ENCODE measurements at places on chromosomes 16 and 17.

GRCh38 chr16:68529608-68529930, 9.5 kb upstream of the ZFP90 start:
- no peak for DNase-seq

DNA sequence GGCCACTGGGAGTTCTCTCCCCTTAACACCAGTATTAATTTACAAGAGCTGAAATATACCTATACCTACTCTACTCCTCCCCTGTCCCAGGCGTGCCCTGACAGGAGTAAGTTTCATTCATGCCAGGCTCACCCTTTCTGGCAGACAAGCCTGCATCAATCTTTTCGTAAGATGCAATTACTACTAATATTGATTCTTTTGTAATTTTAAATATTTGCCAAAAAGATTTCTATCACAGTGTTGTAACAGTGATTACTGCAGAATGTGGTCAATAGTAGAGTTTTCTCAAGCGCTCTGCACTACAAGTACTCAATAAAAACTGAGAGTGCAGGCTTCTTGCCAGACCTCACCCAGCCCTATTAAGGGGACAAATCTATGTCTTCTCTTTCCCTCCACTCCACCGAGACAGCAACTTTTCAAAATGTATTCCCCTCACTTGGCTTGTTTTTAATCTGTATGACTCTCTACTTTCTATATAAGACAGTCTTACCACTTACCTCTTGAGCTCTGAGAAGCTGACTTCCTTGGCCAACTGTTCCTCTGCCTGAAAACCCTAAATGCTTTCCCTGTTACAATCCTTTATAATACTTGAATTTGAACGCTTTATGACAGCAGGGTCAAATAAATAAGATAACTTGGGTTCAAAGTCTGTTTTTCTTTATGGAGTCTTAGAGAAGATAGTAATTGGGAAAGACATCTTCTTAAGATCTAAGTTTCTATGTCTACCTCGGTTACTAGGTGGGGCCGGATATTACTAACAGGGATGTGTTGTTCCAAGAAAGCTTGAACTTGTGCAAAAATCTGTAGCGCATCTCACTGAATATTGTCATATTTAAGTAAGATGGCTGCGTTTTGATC, at the start of gene TMIGD1:
TMIGD1 (minus strand) TSS at position 555 of the 858 bp plus-strand sequence. CDS start 1,924 bp downstream, outside the sequence.
- DNase-seq = no peak

DNA sequence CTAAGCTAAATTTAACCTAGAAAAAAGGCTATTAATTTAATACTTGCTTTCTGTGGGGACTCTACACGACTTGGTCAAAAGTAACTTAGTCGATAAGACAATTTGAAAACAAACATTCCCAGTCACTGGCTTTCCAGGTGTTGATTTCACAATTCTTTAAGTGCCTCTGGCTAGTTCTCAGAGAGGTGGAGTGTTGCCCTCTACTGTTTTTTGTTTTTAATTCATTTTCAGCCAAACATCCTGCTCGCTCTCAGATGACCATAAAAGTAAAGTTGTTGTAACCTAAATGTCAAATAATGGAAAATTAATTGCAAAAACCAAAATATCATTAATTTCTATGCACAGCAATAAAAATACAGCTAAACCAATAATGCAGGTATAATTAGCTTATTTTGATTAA, 107.1 kb downstream of the MYO1D start:
- peak; percentile 15 for DNase-seq

DNA sequence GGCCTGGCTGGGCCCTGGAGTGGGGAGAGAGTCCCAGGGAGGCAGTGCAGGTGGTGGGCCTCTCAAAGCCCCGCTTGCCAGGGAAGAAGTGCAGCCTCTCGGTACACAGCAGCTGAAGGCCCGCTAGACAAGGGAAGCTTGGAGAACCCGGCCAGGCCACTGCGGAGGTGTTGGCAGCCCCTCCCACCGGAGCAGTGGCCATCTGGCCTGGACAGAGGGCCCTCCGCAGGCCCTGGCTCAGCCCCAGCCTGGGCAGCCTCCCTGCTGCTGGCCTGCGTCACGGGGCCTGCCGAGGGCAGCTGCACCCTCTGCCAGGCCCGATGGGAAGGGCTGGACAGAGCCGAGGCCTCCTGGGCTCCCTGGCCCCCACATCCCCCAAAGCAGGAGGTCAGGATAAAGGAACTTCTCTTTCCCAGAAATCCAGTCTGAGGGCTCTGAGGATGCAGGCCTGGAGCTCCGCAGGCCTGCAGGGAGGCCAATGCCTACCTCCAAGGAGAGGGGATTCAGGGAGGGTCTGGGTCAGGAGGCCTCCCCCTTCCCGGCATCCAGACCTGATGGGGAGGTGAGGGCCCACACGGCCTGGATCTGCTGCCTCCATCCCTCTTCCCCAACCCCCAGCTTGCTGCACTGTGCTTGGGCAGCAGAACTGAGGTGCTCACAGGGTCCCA, 4.3 kb downstream of the SPPL2C start:
- DNase-seq = no peak

- no peak for DNase-seq
Measured at GRCh38 chr17:73759324-73759723, 115.1 kb upstream of the SDK2 start.

GRCh38 chr17:14080847-14081251, 11.5 kb downstream of the COX10 start:
- no peak for DNase-seq

- peak; percentile 85 for DNase-seq
Measured at GRCh38 chr16:19595043-19595767, 39.7 kb downstream of the VPS35L start.

DNA sequence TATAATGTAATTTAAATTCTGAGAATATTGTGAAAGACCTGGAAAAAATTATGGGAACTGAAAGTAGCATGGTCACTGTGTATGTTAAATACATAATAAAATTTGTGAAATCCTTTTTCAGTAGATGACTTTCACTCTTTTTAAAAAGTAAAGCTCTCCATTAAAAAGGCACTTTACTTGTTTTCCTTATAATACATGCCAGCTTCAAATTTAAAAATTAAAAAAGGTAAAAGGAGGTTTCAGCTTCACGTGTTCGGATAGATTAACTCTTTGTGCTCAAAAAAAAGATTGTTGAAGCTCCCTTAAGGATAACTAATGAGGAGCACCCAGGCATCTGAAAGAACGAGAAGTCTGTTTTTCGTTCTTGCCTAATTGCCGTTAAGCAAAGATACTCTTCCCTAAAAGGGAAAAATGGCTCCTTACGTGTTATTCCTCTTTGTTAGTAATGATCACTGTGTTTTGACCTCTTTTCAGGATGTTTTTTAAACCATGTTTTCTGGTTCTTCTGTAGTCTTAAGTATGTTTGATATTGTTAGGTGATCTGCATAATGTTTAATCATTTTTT, 87.8 kb downstream of the TUBD1 start:
- DNase-seq = no peak

GRCh38 chr17:75876938-75877751, 1.2 kb downstream of the TRIM47 start:
- DNase-seq = peak; percentile 98

GRCh38 chr17:75325827-75326225, 36.6 kb upstream of the SLC25A19 start:
- no peak for DNase-seq

DNA sequence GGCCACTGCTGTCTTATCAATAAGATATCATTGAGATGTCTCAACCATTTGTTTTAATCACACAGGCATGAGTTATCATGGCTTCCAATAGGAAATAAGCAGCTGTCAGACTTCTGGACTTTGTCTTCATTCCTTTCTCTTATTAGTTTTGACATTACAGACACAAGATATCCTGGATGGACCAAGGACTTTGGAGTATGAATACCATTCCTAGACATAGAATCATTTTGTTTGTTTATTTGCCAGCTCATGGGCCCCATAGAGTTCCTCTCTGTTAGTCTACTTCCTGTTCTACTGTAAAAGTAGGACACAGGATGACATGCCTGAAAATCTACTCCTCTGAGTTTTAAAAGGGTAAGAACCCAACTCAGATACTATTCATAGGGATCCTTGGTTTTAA, 77.7 kb upstream of the KCNJ16 start:
- DNase-seq = peak; percentile 78

DNA sequence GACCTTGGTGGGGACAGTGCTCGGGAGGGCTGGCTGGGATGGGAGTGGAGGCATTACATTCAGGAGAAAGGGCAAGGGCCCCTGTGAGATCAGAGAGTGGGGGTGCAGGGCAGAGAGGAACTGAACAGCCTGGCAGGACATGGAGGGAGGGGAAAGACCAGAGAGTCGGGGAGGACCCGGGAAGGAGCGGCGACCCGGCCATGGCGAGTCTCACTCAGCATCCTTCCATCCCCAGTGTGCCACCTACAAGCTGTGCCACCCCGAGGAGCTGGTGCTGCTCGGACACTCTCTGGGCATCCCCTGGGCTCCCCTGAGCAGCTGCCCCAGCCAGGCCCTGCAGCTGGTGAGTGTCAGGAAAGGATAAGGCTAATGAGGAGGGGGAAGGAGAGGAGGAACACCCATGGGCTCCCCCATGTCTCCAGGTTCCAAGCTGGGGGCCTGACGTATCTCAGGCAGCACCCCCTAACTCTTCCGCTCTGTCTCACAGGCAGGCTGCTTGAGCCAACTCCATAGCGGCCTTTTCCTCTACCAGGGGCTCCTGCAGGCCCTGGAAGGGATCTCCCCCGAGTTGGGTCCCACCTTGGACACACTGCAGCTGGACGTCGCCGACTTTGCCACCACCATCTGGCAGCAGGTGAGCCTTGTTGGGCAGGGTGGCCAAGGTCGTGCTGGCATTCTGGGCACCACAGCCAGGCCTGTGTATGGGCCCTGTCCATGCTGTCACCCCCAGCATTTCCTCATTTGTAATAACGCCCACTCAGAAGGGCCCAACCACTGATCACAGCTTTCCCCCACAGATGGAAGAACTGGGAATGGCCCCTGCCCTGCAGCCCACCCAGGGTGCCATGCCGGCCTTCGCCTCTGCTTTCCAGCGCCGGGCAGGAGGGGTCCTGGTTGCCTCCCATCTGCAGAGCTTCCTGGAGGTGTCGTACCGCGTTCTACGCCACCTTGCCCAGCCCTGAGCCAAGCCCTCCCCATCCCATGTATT, 1.1 kb downstream of the CSF3 start:
- DNase-seq = peak; percentile 21

DNA sequence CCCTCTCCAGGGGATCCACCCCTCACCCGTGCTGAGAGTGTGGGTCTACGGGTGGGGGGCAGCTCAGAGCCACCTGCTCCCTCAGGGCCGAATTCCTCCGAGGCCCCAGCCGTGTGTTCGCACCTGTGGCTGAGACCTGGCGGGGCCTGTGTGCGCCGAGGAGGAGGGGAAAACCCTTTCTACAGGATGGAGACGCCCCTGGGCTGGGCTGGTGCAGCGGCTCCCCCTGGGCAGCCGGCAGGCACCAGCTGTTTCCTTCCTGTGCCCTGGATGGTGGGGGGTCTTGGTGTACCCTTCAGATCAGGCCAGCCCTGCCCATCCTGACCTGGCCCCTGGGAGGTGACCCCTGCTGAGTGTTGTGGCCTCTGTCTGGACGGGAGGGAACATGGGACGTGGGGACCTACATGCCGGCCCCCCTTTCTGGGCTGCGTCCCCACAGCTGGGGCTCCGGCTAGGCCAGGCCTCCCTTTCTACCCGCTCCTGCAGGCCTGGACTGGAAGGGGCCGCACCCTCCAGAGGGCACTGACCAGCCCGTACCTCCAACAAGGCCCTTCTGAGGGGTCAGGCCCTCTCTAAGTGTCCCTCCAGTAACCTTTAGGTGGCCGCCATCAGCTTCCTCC, 28.3 kb upstream of the PABPN1L start:
- DNase-seq = no peak

- DNase-seq = peak; percentile 64
Measured at GRCh38 chr16:4404247-4404966, 12.0 kb downstream of the CORO7 start.

DNA sequence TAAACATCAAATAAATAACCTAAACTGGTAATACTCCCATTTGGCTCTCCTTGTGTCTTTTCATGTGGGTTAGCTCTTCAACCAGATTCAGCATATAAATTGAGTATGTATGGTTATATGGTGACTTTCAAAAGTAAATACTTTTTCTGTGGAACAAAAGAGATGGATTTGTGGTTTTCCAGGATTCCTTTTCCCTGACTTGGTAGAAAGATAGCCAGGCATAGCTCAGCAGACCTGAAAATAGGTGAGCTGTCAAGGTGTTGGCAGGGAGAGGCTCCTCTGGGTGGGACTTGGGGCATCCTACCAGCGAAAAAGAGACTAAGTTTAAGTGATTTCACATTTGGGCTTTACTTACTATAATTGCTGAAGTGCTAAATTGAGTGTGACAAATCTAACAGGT, 80.3 kb downstream of the FTO start:
- DNase-seq = peak; percentile 48

DNA sequence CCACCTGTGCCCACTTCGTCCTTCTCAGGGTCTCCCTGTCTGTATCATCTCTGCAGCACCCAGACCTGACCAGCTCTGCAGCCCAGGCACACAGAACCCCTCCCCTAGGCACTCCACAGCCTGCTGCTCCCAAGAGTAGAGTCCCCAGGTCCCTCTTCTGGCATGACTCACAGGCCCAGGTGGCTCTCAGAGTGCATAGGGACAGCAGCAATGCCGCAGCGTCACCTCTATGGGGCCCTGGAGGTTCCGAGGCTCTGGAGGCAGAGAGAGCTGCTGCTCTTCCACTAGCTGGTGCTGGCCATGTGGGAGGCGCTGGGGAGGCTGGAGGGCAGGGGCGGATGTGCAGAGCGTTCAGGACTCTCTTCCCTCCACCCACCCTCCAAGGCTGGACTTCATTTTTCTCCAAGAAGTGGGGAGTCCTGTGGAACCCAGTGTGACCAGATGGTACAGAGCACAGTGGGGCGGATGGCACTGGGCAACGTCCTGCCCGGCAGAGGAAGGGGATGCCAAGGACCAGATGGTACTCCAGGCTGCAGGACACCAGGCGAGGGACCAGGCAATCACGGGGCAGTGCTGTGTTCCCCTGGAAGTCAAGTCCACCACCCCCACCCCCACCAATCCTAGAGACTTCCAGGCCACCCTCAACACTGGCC, 151.7 kb downstream of the RBFOX3 start:
- no peak for DNase-seq

DNA sequence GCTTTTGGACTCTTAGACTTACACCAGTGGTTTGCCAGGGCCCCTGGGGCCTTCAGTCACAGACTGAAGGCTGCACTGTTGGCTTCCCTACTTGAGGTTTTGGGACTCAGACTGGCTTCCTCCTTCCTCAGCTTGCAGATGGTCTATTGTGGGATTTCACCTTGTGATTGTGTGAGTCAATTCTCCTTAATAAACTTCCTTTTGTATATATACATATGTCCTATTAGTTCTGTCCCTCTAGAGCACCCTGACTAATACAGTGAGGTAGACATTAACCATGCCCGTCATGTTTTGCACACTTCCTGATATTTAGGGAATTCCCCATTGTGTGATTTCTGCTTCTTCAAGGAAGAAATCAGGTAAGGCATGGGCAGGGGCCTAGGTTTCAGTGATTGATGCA, 147.8 kb upstream of the CA10 start:
- no peak for DNase-seq

GRCh38 chr16:56357765-56358322, 67.5 kb downstream of the AMFR start:
- DNase-seq = no peak

GRCh38 chr17:1002412-1002753, 5.5 kb downstream of the TIMM22 start:
- DNase-seq = peak; percentile 23

- no peak for DNase-seq
Measured at GRCh38 chr17:79797492-79798298, 818 bp upstream of the CBX8 start.

GRCh38 chr16:82748026-82748425, 121.3 kb downstream of the CDH13 start:
- peak; percentile 8 for DNase-seq

Measured in ELR (cell line).